ENCODE measurements at places on chromosomes 5 and 9. TPM values are rescaled to one million over a fixed set of nuclear protein-coding genes. Genes with fewer than 3 reads are reported as not detected.

Gene LCN6
- total RNA-seq: not detected

Gene PLEKHG4B
- total RNA-seq: 3.7 TPM

Gene SHC3
- total RNA-seq: 49.3 TPM

DNA sequence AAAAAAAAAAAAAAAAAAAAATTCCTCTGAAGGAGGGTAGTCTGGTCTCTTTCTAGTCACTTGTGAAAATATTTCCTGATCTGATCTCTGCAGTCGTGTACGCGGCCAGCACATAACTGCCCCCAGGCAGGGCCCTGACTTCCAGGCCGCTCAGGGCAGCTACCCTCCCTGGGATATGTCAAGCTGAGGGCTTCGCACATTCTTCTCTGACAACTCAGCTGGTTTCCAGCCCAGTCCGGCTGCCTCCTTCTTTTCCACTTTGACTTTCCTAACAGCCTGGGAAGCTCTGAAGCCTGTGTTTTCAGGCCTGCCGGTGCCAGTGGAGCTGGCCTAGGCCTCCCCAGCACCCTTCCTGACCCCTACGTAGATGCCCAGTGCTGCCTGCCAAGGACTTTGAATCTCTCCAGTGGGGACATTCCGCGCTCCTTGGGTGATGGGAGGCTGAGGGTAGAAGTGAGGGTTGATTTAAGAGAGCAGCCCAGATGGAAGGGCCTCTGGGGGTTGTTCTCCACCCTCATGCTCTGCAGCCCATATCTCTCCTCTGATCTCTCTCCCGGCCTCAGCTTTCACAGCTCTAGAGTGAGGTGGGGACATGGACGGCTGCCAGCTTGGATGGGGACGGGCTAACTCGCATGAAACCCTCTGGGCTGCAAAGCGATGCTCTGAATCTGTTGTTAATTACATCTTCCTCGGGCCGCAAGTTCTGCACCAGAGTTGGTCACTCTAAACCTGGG lies 20.7 kb downstream of the COL5A1 start:
- DNase-seq: no peak

DNA sequence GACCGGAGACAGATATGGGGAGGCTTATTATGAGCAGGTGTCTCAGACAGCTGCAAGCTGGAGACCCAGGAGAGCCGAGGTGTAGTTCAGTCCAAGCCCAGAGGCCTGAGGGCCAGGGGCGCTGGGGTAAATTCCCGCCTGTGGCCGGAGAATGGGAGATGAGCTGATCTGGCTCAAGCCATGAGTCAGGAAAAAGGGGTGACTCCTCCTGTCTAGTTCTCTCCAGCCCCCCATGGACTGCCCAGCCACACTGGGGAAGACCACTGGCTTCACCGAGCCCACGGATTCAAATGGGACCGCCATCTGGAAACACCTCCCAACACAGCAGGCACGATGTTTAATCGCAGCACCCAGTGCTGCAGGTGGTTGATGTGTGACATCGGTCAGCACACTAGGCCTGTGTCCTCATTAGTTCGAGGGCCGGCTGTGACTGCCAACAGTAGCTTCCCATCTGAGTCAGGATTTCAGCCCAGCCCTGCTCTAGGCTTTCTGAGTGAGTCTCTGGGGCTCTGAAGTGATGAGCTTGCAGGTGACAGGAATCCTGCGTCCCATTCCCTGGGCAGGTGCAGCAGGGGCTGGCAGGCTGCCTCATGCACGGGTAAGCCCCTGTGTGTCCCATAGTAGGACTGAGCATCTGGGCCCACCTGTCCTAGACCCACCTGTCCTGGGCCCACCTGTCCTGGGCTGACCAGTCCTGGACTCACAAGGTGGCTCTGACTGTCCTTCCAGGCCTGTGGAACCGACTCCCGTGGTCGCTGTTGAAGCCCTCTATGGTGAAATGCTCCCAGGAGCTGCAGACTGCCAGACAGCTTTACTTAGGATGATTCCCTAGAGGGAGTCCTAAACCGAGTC lies 49.7 kb downstream of the AHRR start:
- no peak for DNase-seq

- DNase-seq: no peak
These were observed 6.4 kb upstream of the NKD2 start for GRCh38 chr5:1002271-1002546.

- no peak for DNase-seq
These were observed 61.0 kb upstream of the TEX48 start for GRCh38 chr9:114742947-114743346.

DNA sequence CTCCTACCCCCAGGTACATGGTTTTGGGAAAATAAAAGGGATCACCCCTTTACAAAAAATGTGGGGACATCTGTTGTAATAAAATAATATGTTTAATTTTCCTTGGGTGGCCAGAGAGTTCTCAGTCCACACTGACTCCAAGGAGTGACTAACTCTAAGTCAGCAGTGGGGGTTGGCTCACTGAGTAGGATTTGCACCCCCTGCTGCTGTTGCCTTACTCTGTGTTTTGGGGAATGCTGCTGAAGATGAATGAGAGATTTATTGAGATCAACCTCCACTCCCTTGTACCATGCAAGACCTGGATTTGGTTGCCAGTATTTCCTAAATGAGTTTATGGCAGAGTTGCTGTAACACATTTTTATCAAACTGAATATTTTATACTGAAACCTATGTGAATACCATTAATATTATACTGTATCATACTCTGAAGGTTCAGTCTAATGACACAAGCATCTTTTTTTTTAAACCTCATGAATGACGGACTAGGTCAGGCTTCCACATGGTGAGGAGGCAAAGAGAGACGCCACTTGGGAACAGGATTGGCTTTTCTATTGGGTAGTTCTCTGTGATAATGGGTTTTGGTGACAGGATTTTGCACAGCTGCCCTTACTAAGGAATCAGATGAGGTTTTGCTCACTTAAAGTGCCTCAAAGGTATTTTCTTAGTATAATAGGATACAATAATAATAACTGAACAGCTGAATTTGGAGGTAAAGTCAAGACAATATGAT lies 121.3 kb upstream of the OSMR start:
- DNase-seq: no peak

DNA sequence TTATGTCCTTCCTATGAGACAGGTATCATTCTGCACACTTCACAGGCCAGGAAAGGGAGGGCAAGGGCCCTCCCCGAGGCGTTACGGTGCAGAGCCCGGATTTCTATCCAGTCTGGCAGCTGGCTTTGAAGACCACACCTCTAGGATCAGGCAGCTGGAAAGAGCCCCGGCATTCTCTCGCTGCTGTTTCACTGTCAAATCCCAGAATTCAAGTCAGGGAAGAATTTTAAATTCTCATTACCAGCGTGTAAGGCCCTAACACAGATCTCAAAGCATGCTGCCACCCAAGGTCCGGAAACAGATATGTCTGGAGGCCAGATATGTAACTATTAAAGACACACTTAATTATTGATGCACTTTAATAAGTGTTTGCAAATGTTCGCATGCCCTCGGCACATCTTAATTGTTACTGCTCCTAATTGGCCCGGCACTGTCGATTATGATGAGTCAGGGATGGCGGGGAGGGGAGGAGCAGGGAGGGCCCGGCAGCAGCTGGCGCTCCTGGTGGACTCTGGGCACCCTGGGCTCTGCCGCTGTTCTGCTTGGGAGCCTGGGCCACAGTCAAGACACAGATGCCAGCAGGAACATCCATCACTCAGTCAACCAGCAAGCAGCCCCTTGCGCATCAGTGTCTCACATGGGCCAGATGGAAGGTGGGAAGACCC lies 76.3 kb upstream of the BARHL1 start:
- no peak for DNase-seq

DNA sequence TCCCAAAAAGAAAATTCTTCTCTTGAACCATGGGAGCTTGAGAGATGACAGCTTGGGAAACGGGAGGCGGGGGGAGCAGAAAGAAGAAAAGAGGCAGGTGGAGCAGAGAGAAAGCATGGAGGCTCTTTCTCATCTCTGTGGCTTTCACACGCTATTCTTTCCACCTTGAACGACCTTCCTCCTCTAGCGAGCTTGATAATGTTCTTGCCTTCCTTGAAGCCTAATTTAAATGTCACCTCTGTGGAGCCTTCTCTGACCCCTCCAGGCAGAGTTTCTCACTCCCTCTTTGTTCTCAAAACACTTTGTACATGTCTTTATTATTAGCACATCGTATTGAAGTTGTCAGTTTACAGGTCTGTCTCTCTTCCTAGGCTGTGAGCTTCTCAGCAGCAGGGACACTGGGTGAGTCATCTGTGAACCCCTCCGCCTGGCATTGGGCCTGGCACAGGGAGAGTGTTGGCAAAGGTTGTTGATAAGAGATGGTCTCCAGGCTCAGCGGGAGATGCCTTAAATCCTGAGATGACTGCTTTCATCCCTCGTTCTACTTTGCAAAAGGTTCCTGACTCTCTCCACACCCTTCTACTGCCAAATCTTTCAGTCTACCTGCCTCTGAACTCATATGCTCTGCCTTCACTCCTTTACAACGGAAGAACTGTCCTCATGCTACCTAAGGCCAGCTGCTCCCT lies 14.1 kb upstream of the STRBP start:
- DNase-seq: no peak

DNA sequence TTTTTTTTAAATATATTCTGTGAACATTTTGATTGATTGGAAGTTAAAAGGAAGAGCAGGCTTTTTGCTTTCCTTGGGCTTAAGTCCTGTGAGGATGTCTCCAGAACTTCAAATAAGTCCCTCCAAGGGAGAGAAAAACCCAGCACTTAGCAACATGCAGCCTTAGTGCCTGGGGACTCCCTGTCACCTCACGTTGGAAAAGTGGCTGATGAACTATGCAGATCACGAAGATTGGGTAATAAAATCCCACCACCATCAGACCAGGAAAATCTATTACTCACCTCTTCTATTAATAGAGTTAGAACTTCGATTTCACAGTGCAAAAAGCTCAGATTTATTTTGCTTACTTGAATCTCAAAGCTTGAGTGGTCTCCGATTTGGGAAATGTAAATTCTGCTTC lies 507.0 kb downstream of the MAT2B start:
- no peak for DNase-seq

GRCh38 chr9:5485378-5486085 lies 24.8 kb upstream of the PDCD1LG2 start:
- DNase-seq: no peak

DNA sequence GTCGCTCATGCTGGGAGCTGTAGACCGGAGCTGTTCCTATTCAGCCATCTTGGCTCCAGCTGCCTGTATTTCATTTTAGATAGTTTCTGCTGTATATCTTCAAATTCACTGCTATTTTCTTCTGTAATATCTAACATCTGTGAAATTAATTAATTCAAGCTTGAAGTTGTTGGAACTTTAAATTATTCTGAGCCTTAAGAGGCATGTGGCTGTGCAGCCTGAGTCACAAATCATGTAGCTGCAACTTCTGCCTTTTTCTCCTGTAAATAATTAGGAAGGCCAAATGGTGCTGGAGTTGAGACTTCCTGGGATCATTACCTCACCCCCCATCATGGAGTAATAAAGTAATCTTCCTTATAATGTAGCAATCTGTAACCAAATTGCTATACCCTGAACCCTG lies 183.3 kb upstream of the PCSK5 start:
- DNase-seq: no peak

DNA sequence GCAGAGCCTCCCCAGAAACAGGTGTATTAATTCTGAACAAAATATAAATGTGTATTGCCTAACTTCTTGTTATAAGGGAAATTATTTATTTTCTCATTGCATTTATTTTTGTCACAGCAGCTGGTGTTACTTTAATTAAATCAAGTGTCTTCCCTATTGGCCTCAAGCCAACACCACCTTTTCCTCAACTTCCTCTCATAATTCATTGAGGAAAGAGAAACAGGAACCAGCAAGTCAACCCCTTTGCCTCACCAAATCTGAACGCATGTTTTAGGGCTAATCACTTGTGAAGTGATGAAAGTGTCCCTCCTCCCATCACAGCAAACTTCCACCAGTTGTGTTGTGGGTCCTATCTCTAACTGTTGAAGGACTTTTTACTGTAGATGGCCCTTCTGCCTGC lies 73.1 kb downstream of the DIRAS2 start:
- DNase-seq: no peak

- no peak for DNase-seq
These were observed 3.7 kb downstream of the TLN1 start for GRCh38 chr9:35728041-35728971.

- no peak for DNase-seq
These were observed 64.5 kb downstream of the PRR16 start for GRCh38 chr5:120528609-120529008.

GRCh38 chr5:65695896-65696295 lies 26.0 kb downstream of the SGTB start:
- DNase-seq: no peak

Measured in frontal cortex (tissue), 4 donors.